ENCODE measurements at places on chromosomes 1 and 21.

- no peak for DNase-seq
Measured at GRCh38 chr1:179166663-179167417, 62.6 kb downstream of the ABL2 start.

GRCh38 chr21:31698461-31698860 lies 33.5 kb downstream of the SCAF4 start:
- DNase-seq: no peak

- DNase-seq: peak; percentile 97
Measured at GRCh38 chr1:166944186-166944967, 31.0 kb downstream of the ILDR2 start.

DNA sequence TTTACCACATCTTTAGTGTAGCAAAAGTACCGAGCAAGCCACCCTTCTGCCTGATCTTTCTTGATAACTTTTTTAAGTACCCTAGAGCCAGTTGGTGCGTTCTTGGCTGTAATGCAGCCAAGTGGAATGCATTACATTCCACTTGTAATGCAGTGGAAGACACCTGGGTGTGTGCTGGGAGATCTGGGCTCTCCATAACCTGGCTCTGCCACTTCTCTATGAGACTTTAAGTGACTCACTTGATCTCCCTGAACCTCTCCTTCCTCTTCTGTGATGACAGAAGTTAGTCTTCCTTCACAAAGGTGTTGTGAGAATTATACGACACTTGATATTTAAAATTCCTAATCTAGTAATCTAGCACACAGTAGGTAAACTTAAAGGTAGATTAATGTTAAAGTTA lies 35.3 kb upstream of the NFIA start:
- DNase-seq: no peak

DNA sequence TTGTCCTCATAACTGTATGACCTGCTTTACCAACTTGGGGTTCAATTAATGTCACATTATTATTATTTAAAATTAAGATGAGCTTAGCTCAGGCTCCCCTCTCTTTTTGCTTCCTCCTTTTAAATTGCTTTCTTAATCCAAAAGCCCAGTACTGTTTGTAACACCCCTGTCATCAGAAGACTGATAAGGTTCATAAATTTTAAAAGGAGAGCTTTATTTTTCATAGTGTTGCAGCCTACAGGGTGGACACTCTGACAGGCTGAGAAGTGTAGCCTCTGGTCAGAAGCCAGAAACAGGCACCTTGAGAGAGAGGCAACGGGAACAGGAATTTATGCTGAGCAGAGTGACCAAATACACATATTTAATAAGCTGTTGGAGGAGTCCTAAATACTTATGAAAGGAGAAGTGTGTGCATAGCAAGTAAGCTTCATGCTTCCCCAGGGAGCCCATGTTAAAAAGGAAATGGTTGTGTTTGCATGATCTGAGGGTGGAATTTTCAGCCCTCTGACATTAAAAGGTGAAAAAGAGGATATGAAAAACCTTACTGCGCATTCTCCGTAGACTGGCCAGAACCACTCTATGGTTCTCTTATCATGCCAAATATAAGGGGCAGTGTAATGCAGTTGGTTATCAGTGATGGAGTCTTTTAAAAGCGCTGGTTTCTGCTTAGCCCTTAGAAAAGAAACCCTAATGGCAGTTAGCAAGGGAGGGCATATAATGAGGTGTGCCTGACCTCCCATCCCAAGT lies 30.5 kb upstream of the FGGY start:
- no peak for DNase-seq

GRCh38 chr1:201274616-201275252 lies 8.6 kb upstream of the PKP1 start:
- no peak for DNase-seq

DNA sequence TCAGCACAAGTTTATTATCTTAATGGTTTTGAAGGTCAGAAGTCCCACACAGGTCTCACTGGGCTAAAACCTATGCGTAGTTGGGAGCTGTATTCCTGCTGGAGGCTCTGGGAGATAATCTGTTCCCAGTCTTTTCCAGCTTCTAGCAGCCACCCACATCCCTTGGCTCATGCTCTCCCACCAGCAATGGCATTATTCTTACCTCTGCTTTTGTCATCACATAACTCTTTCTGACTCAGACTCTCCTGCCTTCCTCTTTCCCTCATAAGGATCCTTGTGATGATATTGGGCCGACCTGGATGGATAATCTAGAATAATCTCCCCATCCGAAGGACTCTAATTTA lies 122.2 kb upstream of the PRDX6 start:
- no peak for DNase-seq

DNA sequence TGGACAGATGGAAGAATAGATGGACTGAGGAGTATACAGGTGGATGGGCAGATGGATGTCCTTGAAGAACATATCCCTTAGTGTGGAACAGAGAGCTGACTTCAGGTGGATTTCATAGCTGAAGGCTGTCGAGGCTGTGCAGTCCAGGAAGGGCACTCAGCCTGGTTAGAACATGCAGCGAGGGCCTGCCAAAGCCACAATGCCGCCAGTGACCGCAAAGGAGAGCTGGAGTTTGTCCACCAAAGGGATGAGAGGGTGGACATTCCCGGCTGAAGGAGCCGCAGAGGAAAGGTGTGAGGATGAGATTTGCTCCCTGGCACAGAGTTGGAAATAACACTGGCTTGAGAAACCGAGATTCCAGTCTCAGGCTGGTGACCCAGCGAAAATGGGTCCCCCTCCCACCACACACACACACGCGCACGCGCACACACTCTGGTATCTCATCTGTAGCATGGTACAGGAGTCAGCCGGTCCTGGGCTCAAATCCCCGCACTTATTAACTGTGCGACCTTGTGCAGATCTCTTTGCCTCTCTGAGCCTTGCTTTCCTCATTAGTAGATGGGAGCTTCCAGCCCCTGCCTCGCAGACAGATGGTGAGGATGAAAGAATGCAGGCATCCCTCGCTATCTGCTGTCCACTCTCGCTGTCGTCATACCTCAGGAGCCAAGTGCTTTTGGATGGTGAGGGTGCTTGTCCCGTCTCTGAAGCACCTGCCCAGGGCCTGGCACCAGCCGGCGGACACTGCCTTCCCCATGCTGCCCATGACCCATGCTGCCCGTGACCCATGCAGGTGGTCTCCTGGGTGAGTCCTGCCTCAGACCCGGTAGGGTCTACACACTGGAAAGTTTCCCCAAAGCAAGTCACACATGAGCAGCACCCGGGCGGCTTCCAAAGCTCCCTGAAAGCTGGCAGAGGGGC lies 26.8 kb upstream of the EFHD2 start:
- DNase-seq: no peak

- DNase-seq: peak; percentile 29
Measured at GRCh38 chr1:20367116-20367585, 76.5 kb downstream of the VWA5B1 start.

DNA sequence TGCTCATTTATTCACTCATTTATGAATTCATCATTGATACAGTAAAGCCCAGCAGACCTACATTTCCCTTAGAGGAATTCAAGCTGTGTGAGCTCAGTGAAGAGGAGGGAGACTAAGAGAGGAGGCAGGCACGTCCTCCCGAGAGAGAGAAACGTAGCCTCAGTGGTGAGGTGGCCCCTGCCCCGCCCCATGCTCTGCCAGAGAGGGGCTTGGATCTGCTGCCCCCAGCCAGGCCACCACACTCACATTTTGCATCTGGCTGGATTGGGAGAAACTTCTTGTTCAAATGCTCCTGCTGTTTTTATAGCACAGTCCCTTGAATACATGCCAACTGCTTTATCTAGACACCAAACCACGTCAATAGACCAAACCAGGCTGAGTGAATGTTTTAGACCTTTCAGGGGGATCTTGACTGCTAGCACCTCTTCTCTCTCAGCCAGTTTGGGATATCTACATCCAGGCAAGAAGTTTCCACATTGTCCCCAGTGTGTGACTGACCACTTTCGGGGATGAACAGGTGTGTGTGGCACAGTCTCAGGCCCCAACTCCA lies 67.7 kb upstream of the AJAP1 start:
- DNase-seq: no peak

- no peak for DNase-seq
Measured at GRCh38 chr1:243663651-243664050, 186.4 kb downstream of the AKT3 start.

DNA sequence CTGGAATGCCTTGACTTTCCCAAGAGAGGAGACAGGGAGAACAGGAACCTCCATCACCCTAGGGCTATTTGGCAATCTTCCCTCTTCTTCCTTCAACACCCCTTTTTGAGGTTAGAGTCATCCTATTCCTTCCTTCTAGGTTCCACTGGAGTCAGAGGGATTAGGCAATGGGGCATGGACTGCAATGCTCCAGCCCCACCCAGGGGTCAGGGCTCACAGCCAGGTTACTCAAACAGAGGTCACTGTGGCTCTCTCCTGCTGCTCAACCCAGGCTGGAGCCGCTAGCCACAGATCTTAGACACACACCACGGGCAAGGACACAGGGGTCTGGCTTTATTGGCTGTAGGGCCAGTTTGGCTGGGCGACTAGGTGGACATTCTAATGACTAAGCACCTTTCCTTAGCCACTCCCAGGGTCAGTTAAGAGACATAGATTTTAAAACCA lies 145.5 kb upstream of the NRIP1 start:
- peak; percentile 80 for DNase-seq

GRCh38 chr1:110702260-110702659 lies 27.5 kb upstream of the KCNA3 start:
- DNase-seq: no peak

DNA sequence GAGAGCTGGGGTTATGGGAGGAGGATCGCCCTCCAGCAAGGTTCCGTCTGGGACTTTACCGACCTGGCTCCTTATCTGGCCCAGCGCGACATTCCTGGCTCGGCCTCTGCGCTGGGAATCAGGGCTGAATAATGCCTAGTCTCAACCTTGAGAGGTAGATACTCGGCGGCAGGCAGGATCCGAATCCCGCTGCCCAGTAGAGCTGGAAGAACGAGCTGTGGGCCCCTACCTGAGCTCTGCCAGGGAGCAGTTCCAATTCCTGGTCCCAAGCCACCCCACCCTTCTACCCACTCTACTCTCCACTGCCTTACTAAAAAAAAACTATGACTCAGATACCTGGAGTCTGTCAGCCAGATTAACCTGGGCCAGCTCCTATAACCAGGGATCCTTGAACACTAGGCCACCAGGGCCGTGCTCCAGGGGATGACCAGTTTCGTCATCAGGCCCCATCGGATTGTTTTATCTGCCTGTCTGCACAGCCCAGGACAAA lies 53.6 kb downstream of the RHBG start:
- no peak for DNase-seq

All from renal cortical epithelial cell (primary cell).